ENCODE measurements at places on chromosomes 2 and 18. TPM values are rescaled to one million over a fixed set of nuclear protein-coding genes. Genes with fewer than 3 reads are reported as not detected.

GRCh38 chr2:15732341-15733077 lies 140.8 kb downstream of the DDX1 start:
- no peak for DNase-seq

DNA sequence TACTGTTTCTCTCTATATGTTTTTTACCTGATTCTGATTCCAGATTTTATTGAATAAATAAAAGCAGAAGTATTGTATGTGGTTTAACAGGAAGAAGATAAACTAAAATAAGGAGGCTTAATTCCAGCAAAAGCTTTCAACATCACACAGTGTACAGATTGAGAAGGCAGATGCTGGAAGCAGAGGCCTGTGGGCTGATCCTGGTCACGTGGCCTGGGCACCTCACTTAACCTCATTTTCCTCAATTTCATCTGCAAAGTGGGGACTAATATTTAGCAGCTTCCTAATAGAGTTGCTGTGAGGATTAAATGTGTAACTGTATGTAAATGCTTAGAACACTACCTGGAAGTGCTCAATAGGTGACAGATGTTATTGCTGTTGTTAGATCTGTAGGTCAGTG lies 58.0 kb downstream of the CDCA7 start:
- no peak for DNase-seq

GRCh38 chr2:204040016-204040415 lies 103.5 kb downstream of the ICOS start:
- DNase-seq: no peak

- DNase-seq: peak; percentile 71
Observed at GRCh38 chr2:176490061-176490861, 221.0 kb downstream of the MTX2 start.

Gene FOXD4L1
- not detected for total RNA-seq

All from H7 (cell line).